Diencephalon (tissue), 1 donor: ENCODE measurements at places on chromosomes 11 and 22. TPM values are rescaled to one million over a fixed set of nuclear protein-coding genes. Genes with fewer than 3 reads are reported as not detected.

EMSY gene
- 32.5 TPM for total RNA-seq

OR6T1 gene
- not detected for total RNA-seq

RFPL1 gene
- total RNA-seq, result not detected

LARGE1 gene
- 33.2 TPM for total RNA-seq

ZNRF3 gene
- 12.7 TPM for total RNA-seq

TBC1D10A gene
- 11.1 TPM for total RNA-seq

TTC12 gene
- 11.1 TPM for total RNA-seq

GLYATL1 gene
- 3.5 TPM for total RNA-seq

PKP3 gene
- 0.69 TPM for total RNA-seq

CYB5R2 gene
- total RNA-seq, result 2.5 TPM

PDE3B gene
- total RNA-seq, result 18.7 TPM

KIRREL3 gene
- total RNA-seq, result 30.0 TPM

TEX12 gene
- total RNA-seq, result 1.8 TPM

VSIG2 gene
- not detected for total RNA-seq

GRM5 gene
- 178 TPM for total RNA-seq

NOX4 gene
- total RNA-seq, result 9.7 TPM

MRGPRF gene
- total RNA-seq, result 0.92 TPM

HBG2 gene
- total RNA-seq, result 2,344 TPM

ENTHD1 gene
- total RNA-seq, result not detected

C11orf21 gene
- total RNA-seq, result 0.23 TPM

APOA5 gene
- not detected for total RNA-seq

EXPH5 gene
- total RNA-seq, result 2.3 TPM

APOL4 gene
- total RNA-seq, result 14.3 TPM

GAB4 gene
- total RNA-seq, result not detected

FGF3 gene
- not detected for total RNA-seq

TMEM86A gene
- 6.7 TPM for total RNA-seq
